Left hindlimb (tissue), 1 donor: ENCODE measurements at places on chromosomes 12 and 14.

DNA sequence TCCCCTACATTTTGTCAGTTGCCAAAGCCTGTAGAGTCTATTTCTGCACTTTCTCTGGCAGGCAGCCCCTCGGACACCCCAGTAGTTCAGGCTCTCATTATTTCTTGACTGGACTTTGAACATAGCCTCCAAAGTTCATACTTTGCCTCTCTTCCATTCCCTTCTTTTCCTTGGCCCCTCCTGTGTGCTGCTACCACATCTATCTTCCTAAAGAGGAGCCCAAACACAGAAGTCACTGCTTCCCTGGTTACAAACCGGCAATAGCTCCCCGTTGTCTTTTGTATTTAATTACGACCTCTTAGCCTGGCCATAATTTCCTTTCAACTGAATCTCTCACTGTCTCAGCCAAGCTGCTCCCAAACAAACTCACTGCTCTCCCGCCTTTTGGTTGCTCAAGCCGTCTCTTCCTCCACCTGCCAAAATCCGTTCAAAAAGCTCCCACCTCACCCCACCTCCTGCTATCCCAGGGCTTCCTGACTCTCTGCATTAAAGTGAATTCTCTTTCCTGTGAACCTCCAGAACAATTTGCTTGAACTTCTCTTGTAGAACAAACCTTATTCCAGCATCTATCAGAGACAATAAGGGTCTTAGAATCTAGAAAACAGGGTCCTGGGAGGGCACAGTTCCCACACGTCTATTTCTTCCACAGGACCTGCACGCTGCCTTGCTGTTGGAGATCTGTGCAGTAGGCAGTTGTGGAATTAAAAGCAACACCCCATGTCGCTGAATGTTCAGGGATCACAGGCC lies 46.9 kb downstream of the PRMT8 start:
- DNase-seq, result no peak

GRCh38 chr12:24025153-24025798 lies 75.8 kb upstream of the SOX5 start:
- no peak for DNase-seq

- no peak for DNase-seq
These were observed 23.3 kb downstream of the PDZRN4 start for GRCh38 chr12:41211448-41211847.

GRCh38 chr14:61350427-61351270 lies 29.3 kb downstream of the PRKCH start:
- DNase-seq, result no peak

- DNase-seq, result no peak
These were observed 122.2 kb downstream of the NCOR2 start for GRCh38 chr12:124445121-124445718.

DNA sequence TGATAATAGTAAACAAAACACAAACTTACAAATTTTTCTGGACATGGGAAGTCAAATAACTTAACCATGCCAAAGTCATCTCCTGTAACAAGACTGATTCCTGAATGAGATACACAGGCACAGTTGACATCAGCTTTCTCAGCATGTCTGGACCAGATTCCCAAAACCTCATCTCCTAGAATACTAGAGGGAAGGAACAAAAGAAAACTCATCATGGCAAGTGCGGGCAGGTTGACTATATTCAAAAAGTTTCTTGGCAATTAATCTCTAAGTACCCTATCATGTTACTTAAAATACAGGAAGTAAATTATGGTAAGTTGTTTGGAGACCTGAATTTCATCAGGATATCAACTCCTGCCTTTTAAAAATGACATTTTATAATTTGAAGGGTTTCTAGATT lies 53.9 kb downstream of the ZC3H14 start:
- no peak for DNase-seq

GRCh38 chr14:46322730-46323403 lies 328.7 kb downstream of the RPL10L start:
- DNase-seq, result no peak

- peak; percentile 63 for DNase-seq
These were observed 144.4 kb downstream of the AKAP6 start for GRCh38 chr14:32473464-32473855.

- DNase-seq, result no peak
These were observed 8.0 kb downstream of the ACAD10 start for GRCh38 chr12:111693818-111694217.

DNA sequence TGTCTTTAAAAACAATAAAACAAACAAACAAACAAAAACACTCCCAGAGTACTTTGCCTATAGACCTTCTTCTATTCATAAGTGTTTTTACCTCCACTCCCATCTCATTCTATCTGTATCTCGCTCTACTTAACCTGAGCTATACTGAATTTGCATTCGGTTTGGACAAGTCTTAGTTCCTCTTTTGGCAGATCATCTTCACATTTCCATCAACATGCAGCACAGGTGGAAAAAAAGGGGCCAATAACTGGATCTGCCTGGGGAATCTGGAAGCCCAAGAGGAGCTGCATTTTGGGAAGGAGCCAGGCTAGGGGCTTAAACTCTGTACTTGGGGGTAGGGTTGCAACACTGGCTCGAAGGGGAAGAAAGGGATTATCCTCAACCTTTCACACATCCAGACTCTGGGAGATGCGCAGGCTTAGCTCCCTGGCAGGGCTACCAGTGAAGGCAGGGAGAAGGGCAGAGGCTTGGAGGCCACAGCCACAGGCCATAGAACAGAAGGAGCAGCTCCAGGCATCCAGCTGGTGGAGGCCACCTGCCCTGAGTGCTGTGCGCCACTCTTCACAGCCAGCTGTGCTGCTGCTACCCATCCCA lies 4.1 kb downstream of the NINJ2 start:
- no peak for DNase-seq

DNA sequence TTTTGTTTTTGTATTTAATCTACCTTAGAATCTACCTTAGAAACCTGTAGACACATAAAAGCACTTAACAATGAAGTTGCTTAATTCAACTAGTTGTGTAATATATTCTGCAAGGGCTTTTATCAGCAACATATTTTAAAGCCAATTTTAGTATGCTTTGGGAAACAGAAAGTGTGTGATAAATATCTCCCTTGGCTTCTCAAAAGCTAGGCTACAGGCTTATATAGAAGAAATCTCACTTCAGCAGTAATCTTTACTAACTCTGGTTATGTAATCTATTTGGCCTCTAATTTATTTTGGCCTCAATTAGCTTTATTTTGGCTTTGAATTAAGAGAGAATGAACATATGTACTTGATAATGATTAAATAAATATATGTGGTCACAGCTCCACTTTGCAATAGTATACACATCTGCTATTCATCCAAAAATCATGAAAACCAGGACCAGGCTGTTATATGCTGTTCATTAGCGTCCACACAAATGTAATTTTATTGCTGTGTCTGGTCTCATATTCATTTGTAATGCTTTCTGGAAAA lies 37.2 kb downstream of the LRP6 start:
- no peak for DNase-seq

GRCh38 chr12:2360630-2361170 lies 307.9 kb downstream of the CACNA1C start:
- no peak for DNase-seq

DNA sequence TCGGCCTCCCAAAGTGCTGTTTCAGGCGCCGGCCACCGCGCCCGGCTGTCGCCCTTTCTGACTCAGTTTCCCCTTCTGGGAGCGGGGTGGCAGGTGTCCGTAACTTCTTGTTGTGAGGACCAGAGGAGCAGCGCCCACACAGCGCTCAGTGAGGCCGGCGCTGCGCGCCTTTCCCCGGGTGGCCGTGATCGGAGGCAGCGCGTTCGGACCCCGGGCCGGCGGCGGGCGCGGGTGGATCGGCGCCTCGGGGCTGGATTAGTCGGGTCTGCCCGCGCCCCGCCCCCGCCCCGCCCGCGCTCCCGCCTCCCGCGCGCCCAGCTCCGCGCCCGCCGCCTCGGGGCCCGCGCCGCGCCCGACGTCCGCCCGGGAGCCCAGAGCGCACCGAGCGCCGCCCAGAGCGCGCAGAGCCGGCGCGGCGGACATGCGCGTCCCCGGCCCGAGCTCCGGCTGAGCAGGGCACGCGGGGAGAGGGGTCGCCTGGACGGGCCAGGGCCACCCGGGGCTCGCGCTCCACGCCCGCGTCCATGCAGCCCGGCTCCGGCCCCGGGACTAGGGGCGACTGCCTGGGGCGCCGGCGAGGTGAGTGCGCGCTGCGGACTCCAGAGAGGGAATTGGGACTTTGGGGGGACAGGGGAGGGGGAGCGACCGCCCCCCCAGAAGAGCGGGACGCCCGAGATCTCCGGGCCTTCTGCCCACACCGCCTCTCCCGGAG lies 50.6 kb downstream of the LRCOL1 start:
- DNase-seq, result peak; percentile 68

DNA sequence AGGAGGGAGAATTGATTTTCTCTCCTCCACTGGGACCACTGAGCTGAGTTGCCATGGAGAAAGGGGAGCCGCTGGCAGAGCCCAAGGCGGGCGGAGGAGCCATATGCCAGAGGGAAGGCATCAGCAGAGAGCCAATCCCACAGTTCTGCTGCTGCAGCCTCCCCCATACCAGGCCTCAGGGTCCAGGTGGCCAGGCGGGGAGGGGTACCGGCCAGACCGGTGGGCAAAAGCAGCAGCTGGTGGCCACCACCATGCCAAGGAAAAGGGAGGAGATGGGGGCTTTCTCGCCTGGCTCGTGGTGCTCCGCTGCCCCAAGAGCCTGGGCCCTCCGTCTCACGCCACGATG lies 72.8 kb downstream of the PITPNM2 start:
- no peak for DNase-seq

GRCh38 chr12:49580572-49581535 lies 12.9 kb upstream of the MCRS1 start:
- DNase-seq, result peak; percentile 75

- no peak for DNase-seq
These were observed 3.8 kb upstream of the MYF5 start for GRCh38 chr12:80712866-80713265.

DNA sequence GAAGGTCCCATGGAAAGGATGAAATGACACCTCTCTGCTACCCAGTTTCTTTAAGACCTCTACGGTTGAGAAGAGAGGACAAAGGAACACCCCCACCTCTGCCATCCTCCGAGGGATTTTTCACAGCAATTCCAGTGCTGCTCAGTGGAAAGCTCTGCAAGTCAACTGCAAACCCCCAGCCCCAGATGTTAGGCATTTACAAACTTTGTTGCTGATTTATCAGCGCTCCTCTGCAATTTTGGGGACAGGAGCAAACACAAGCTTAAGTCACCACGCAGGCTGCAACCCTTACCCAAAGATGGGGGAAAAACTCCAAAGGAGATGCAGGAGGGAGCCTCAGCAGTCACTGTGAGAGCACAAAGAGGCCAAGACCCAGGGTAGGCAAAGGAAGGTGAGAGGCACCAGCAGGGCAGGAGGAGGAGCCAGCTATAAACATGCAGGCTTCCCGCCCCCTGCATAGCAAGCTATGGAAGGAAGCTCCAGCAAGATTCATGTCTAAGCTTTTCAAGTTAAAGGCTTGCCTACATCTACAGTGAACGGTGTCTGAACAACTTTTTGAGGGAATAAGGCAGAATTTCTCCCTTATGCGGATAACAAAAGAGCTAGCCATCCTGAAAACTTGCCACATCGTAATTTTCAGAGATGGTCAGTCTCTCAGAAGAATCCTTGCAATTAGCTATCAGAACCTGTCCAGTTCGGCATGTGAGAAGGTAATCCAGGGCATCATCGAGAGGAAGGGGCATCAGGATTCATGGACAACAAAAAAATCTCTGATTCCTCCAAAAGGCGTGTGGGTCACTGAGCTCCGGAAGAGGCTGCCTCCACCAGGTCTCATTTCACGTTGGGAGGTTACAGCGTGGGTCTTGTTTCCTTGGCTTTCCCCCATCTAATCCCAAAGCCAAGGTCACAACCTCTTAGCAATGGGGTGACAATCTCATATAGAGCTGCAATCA lies 3.9 kb downstream of the CTDSP2 start:
- no peak for DNase-seq

DNA sequence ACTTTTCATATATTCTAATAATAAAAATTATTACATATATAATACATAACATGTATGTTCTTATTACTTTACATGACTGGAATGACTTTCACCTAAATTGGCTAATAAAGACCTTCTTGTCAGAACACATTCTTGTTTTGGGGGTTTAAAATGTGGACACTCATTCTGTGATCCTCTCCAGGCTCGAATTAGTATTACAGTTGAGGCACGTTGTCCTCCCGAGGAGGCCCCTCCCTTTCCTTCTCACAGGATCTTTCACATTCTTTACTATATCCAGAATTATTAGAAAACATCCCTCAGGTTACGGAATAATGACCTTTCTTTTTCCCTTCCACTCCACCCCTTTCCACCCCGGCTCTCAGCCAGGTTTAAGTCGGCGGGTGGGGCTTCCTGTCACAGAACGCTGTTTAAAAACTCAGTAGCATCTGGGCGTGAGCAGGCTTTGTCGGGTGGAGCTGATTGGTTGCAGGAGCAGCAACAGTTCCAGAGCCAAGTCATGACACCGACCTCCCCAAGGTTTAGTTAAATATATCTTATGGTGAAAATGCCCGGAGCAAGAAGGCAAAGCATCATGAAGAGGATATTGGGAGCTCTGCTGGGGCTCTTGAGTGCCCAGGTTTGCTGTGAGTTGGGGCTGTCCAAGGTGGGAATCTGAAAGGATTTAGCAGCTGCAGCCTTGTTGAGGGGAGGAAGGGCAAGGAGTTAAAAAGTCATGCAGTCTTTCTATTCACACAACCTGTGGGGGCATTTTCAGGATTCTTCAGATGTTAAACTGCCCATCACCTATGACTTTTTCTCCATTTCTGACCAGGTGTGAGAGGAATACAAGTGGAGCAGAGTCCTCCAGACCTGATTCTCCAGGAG lies 396.7 kb upstream of the OR4E1 start:
- no peak for DNase-seq

GRCh38 chr12:19794116-19794515 lies 354.8 kb downstream of the AEBP2 start:
- no peak for DNase-seq

DNA sequence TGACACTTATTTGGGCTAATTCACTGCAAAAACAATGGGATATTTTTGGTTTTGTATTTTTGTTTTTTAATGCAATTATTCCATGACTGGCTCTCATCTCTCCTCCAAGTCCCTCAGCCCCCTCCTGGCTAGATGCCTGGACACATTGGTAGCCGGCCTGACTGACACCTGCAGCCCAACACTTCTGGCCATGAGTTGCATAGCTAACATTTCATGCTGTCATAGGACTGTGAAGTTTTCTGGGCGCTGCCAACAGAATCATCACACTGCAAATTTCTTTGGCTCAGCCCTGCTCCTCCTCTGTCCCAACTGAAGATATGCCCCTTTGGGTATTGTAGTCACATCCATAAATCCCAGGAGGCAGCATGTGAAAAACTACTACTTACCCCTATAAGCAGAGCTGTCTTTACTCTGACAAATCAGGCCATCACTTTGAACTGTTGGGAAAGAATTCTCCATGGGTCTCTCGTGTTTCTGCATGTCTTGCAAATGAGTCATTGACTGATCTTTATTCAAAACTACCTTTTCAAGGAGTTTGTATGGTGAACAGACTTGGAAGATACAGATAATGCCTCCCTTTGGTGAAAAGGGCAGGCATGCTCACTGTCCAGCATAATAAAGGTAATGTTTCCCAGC lies 126.7 kb upstream of the LGR5 start:
- no peak for DNase-seq

GRCh38 chr12:6280053-6280469 lies 30.4 kb upstream of the PLEKHG6 start:
- DNase-seq, result no peak
